Right ventricle myocardium superior (tissue), 1 donor: ENCODE measurements at places on chromosomes 2 and 18. TPM values are rescaled to one million over a fixed set of nuclear protein-coding genes. Genes with fewer than 3 reads are reported as not detected.

The ERBB4 gene
- total RNA-seq = 11.5 TPM

The CRYBA2 gene
- not detected for total RNA-seq

The ZAP70 gene
- total RNA-seq = 0.70 TPM

The UGT1A6 gene
- total RNA-seq = 0.32 TPM

The FSHR gene
- total RNA-seq = 0.46 TPM

The KCNIP3 gene
- 8.4 TPM for total RNA-seq

The SERPINB5 gene
- total RNA-seq = not detected

The WBP1 gene
- total RNA-seq = 42.4 TPM

DNA sequence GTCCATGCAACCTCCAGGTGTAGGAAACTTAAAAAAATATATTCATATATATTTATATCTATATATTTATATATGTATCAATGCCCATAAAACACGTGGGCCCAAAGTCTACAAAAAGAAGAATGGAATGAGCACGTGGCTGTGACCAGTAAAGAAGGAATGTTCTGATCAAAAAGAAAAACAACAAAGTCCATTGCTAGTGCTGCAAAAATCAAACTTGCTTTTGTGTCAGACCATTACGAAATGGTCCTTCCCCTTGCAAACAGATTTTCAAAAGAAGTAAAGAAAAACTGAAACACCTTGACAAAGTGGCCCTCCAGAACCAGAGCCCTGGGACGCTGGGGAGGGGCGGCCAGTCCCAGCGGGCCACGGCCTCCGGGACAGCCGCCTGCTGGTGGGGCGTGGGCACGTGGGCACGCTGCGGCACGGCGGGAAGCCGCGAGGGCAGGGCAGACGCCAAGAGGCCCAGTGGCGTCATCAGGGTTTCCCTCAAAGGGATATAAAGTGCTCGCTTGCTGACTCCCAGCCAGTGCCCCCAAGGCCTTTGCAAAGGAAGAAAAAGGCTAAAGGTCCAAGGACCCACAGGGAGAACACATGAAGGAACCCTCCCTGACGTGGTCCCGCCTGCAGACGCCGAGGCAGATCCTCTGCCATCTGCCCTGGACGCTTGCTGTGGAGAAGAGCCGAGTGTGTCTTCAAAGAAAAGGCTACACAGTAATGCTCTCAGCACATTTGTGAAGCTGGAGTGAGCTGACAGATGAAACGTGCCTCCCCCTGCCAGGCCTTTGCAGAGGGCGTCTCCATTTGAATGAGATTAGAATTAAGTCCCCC is 201.8 kb downstream of the TWIST2 start:
- peak; percentile 13 for DNase-seq

GRCh38 chr18:14970027-14970426 is 222.1 kb downstream of the ANKRD30B start:
- no peak for DNase-seq

- DNase-seq = no peak
These were observed 794 bp upstream of the CHCHD5 start for GRCh38 chr2:112583497-112584133.

DNA sequence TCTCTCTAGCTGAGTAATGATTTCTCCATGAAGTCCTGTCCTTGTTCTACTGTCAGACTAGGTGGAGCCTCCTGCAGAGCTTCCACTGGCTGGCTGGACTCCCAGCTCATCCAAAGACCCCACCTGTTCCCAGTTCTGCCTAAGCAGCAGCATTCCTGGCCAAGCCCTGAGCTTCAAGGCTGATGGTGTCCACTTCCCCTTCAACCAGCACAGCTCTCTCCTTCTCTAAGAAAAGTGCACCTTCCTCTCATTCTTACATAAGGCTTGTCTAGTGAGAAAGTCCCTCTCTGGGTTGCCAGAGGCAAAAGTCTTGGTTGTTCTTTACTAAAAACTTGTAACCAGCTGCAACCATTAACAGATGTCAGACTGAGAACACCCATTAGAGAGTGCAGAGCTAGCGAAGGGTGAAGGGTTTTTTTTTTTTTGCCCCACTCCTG is 58.9 kb downstream of the CXCR4 start:
- DNase-seq = no peak

GRCh38 chr18:72652990-72653593 is 109.0 kb upstream of the CBLN2 start:
- DNase-seq = no peak

DNA sequence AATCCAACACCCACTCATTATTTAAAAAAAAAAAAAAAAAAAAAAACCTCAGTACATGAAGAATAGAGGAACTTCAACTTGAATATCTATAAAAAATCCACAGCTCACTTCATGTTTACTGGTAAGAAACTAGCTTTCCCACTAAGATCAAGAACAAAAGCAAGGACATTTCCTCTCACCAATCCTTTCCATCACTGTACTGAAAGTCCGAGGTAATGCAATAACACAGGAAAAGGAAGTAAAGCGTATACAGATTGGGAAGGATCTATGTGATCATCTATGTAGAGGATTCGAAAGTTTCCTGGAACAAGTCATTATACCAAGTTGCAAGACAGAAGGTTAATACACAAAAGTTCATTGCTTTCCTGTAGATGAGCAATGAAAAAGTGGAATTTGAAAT is 63.2 kb downstream of the ROCK2 start:
- no peak for DNase-seq

GRCh38 chr2:161243905-161244304 is 64.3 kb upstream of the PSMD14 start:
- no peak for DNase-seq

DNA sequence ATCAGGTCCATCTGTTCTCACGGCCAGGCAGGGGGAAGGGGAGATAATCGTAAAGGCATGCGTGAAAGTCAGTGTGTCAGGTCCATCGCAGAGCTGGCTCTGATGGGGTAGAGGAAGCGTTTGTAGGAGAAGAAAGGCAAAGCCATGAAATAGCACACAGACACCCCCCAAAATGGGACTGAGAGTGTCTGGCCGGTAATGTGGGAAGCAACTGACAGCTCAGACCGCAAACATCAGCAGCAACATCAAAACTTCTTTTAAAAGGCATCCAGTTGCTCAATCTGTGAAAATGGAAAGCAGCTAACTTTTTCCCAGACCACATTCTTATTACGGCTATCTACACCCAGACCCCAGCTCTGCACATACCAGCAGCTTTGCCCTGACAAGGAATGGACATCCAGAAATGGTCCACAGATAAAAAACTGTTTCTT is 232.6 kb downstream of the EN1 start:
- DNase-seq = no peak

DNA sequence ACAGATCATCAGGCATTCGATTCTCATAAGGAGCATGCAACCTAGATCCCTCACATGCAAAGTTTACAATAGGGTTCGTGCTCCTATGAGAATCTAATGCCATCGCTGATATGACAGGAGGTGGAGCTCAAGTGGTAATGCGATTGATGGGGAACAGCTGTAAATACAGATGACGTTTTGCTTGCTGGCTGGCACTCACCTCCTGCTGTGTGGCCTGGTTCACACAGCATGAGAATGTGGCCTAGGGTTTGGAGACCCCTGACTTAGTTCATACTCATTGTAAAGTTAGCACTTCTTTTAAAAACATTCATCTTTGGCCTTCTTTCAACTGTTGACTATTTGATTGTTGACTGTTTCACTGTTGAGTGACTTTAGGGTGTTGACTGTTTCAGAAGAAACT is 8.7 kb upstream of the CHMP1B start:
- no peak for DNase-seq

DNA sequence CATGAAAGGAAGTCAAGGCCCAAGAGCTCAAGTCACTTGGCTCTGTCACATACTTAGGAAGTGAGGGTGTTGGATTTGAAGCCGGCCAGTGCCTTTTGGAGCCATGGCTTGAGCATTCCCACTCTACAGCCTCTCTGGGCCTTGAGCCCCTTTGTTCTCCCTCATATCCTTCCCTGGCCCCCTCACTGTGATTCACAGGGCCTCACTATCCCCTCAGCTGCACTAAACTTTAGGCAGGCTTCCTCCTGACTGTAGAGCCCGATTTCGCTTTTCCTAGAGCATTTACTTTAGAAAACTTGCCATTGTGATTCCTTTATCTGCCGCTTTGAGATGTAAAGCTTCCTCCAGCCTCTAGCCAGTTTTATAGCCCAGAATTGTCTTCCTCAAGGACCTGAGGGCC is 107.6 kb downstream of the FBXO15 start:
- no peak for DNase-seq

DNA sequence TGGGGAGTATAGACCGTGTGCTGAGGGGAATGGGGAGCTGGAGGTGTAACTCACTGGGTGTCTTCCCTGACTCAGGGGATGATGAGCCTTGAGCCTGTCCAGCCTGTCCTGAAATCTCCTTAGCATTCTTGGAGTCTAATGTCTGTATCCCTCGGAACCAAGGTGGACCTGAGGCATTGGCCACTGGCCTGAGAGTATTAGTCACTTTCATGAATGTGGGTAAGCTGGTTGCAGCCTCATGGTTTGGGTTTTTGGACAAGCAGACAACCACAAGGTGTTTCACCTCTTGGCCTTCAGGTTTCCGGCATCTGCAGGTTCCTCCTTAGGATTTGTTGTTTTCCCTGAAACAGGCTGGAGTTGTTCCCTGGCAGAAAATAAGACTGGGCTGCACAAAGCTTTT is 63.2 kb downstream of the PRKCE start:
- no peak for DNase-seq

GRCh38 chr2:119174216-119174992 is 15.9 kb upstream of the C1QL2 start:
- peak; percentile 56 for DNase-seq
